ENCODE measurements at places on chromosomes 2 and 18.

DNA sequence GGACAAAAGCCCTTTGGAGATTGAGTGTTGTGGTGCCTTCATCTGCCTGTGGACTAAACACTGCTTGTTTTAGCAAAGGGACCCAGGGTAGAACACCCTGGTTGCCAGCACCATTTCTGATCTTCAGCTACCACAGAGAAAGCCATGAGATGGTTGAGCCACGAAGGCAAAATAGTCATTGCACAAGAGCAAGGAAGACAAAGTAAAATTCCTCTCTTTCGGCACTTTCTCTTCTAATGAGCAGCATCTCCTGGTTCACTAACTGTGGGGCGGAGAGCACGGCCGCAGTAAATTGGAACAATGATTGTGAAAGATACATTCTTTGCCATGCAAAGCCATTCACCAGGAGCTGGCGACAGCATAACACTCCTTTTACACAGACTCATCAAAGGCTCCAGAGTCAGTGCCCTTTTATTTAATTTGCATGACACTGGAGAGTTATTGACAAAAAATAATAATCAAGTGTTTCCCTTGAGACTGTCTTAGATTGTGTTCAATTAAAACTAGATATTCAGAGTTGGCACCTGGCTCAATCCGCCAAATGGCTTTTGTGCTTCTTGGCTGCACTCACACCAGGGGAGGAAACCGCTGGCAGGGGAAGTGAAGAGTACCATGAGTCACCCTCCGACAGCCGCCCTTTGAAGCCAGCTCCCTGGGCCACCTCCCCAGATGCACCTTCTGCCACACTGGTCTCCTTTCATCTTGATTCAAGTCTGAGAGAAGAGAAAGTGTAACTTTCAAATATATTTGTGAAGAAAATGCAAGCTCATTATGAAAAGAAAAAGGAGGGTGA, 100.5 kb upstream of the MEIS1 start:
- peak; percentile 12 for DNase-seq

- DNase-seq, result no peak
Measured at GRCh38 chr2:201642086-201642578, 1.2 kb downstream of the TMEM237 start.

- no peak for DNase-seq
Measured at GRCh38 chr2:2575870-2576386, 244.9 kb upstream of the MYT1L start.

DNA sequence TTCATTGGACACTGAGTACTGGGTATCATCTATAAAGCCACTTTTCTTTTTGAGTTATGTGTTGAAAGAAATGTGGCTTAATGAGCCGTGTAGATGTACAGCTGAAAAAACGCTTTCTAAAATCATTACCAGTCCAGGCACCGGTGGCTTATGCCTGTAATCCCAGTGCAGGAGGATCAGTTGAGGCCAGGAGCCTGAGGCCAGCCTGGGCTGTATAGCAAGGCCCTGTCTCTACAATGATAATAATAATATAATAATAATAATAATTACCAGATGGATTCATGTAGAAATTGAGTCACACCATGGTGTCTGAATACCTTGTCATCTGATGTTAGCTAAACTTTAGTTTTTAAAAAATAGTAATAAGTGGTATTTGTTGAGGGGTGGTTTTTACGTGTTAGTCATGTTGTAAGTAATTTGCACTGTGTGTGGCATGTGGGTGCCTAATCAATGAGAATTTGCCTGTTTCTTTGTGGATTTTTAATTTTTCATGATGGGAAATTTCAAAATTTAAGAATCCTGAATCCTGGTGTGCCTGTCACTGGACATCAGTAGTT, 30.1 kb downstream of the NCK2 start:
- no peak for DNase-seq

GRCh38 chr18:22108674-22109073, 60.7 kb upstream of the GATA6 start:
- no peak for DNase-seq

- no peak for DNase-seq
Measured at GRCh38 chr2:175883586-175884194, 118.4 kb downstream of the LNPK start.

DNA sequence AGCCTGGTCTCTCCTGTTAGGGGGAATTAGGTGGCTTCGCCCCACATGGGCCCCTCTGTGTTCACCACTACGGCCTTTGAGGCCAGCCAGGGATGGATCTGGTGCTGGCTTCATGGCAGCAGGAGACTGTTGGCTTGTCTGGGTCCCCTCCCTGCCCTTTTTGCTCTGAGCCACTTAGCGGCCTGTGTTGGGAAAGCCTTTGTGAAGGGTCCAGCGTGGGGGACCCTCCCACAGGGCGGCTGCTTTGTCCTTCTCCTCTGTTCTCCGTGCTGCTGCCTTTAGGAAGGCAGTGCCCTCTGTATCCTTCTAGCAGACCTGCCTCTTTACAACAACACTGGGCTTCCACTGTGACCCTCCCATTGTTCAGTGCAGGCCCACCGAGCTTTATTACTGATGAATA, 118.4 kb downstream of the TSN start:
- no peak for DNase-seq

GRCh38 chr2:38702413-38702812, 36.5 kb downstream of the GALM start:
- peak; percentile 96 for DNase-seq

GRCh38 chr2:15780912-15781574, 159.3 kb upstream of the MYCN start:
- DNase-seq, result no peak

GRCh38 chr2:221437056-221437455, 135.0 kb downstream of the EPHA4 start:
- DNase-seq, result no peak

DNA sequence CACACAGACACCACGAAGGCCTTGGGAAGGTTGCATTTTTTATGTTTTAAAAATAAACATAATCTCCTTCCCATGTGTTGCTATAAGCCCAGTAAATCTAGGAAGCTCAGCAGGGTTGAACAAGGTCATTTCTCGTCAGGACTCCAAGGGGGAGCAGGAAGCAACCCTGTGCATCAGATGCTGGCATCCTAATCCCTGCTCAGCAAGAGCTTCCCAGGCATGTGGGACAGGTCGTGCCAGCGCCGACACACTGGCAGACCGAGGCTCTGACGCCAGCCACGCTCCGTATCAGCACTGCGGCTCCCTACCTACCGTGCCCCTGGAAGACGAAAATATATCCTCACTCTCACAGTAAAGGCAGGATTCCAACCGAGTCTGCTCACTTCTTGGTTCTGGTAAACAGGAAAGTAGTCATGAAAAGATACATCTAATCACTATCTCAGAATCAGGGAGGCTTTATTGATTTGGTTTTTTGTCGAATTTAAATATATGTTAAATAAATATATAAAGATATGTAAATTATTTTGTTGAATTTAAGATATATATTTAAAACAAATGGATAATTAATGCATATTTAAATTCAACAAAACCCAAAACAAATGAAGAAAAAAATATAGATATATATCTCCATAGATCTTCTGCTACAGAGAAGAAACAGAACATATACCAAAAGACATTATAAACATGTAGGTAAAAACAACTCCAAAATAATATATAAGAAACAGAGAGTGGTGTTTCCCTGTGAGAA, 61.4 kb downstream of the TXNL1 start:
- DNase-seq, result no peak

DNA sequence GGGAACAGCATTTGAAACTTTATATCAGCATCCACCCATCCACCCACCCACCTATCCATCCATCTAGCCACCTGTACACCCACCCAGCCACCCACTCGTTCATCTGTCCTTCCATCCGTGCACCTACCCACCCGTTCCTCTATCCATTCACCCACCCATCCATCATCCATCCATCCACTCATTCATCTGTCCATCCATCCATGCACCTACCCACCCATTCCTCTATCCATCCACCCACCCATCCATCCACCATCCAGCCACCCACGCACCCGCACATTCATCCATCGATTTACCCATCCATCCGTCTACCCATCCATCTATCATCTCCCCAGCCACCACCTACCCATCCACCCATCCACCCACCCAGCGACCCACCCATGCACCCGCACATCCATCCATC, 24.8 kb downstream of the LDLRAD4 start:
- no peak for DNase-seq

DNA sequence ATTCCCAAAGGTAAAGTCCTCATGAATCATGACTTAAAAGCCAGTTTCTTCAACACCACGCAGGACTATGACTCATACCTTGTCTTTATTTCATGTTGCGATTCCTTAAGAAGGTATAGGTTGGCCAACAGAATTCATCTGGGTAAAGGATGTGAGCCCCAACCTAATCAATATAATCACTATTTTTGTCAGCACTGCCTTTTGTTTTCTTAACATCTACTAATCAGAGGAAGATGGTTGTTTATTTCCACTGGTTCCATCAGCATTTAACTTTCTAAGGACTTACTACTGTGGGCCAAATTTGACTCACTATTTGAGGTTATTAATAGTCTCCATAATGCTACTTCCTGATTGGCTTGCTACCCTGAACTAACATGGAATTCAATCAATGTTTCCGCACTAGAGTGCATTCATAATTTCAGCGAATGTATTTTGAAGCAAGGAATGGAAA, 78.6 kb downstream of the SCG2 start:
- peak; percentile 68 for DNase-seq

- DNase-seq, result no peak
Measured at GRCh38 chr2:47300609-47301276, 102.2 kb upstream of the MSH2 start.

DNA sequence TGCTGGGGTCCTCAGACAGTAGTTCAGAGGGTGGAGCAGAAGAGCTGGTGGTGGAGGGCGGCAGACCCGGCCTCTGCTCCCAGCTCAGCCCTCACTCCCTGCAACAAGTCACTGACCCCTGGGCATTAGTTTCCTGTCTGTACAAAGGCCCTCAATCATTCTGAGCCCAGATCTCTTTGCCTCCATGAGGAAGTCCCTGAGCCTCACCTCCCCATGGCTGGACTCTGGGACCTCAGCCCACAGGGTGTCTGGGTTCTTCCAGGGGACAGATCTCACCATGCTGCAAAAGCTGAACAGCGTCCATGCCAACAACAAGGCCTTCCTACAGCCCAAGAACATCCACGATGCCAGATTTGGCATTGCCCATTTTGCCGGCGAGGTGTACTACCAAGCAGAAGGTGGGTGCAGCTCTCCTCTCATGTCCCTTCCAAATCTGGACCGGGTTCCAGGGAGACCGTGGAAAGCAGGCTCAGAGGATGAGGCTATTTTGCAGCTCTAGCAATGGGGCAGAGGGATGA, 49.1 kb downstream of the MYO7B start:
- DNase-seq, result no peak

GRCh38 chr2:192246297-192246696, 51.6 kb upstream of the TMEFF2 start:
- no peak for DNase-seq

- no peak for DNase-seq
Measured at GRCh38 chr2:178521304-178522150, 41.3 kb downstream of the PLEKHA3 start.

DNA sequence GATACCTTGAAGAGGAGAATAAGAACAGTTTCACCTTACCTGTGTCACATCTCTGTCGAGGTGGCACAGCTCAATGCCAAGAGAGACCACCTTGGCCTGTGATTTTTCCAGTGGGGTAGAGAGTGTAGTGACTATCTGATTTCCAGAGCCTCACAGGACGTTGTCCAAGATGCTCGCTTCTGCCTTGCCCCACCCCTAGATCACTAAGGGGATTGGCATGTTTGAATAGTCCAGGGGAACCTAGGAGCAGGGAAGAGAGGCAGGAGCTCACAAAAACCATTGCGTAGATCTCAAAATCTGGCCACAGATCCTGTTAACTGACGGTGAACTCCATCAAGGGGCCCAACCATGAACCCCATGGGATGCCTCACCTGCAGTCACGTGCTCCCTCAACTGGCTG, 24.2 kb downstream of the TMEM178A start:
- no peak for DNase-seq

DNA sequence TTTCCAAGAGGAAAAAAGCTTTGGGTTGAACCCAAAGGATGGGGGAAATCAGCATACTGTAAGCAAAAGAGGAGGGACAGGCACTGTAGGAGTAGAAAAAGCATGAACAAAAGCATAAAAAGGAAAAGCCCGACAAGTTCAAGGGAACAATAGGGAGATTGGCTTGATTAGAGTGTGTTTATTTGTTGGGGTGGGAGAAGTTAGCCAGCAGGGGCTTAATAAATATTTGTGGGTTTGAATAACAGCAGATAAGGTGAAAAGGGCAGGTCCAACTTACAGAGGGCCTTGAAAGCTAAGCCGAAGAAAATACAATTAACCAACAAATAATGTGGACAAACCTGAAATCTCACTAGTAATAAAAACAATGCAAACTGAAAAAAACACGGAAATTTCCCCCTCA, 126.7 kb downstream of the THADA start:
- DNase-seq, result no peak

DNA sequence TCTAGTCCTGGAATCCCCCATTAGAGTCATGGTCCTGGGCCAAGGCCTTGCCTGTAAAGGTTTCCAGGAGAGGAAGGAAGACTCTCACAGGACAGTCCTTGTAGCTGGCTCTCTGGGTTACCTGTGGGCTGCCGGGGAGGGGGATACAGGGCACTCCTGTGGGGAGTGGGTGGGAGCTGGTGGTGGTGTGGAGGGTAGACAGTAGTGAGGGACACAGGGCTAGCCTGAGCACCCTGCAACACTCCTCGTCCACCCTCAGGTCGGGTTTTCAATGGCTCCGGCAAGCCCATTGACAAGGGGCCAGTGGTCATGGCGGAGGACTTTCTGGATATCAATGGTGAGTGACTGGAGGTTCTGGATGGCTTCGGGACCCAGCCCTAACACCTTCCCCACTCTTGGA, 19.7 kb upstream of the ANKRD53 start:
- DNase-seq, result no peak

DNA sequence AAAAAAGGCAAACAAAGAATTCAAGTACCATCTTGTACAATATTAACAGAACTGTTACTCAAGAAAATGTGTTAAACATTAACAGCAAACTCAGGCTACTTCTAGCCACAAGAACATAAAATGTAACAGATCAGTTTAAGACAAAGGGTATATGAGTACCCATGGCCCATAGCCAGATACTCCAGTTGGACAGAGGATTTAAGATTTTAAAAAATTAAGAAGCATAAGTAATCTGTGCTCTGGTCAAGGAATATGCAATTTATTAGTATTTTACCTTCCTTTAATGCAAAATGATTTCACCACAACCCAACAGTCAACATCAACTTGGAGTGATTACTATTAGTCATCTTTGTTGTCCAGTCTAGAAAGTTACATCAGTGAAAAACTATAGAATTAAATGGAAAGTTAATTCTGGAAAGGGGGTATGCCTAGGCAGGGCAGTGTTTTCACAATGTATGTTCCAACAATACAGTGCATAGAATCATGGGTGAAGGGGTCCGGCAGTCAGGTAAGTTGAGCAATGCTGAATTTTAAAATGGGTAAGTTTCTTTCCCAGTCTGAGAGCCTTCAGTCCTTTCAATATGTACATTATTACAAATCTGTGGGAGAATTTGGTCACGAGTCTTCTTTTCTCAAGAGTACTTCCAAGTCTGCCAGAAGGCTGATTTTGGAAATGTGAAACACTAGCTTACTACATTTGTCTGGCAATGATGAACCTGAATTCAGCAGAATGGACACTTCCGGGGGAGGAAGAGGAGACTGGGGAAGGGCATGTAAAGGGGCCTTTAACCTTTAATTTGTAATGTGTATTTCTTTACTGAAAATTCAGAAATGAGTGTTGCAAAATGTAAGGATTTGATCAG, 34.5 kb downstream of the SFT2D3 start:
- DNase-seq, result no peak

Data from astrocyte (in vitro differentiated cells and primary cell).